ENCODE measurements at places on chromosomes 5 and 9. TPM values are rescaled to one million over a fixed set of nuclear protein-coding genes. Genes with fewer than 3 reads are reported as not detected.

Gene PRUNE2
- 0.59 TPM for total RNA-seq

Gene JAKMIP2
- total RNA-seq = not detected

Gene SLC2A6
- total RNA-seq = 10.7 TPM

Gene FREM1
- 0.12 TPM for total RNA-seq

Gene CDX1
- total RNA-seq = not detected

Gene CBY3
- total RNA-seq = not detected

Gene C9orf50
- not detected for total RNA-seq

Gene NIM1K
- total RNA-seq = 0.44 TPM

- no peak overlapping the region for H3K4me3 ChIP-seq
- DNase-seq = no peak
- H3K36me3 ChIP-seq = no peaks in the 10 kb centered on the region
- H3K4me1 ChIP-seq = no peaks in the 10 kb centered on the region
- no peak overlapping the region for H3K27ac ChIP-seq
Observed at GRCh38 chr9:98924946-98925820, 18.5 kb upstream of the COL15A1 start.

DNA sequence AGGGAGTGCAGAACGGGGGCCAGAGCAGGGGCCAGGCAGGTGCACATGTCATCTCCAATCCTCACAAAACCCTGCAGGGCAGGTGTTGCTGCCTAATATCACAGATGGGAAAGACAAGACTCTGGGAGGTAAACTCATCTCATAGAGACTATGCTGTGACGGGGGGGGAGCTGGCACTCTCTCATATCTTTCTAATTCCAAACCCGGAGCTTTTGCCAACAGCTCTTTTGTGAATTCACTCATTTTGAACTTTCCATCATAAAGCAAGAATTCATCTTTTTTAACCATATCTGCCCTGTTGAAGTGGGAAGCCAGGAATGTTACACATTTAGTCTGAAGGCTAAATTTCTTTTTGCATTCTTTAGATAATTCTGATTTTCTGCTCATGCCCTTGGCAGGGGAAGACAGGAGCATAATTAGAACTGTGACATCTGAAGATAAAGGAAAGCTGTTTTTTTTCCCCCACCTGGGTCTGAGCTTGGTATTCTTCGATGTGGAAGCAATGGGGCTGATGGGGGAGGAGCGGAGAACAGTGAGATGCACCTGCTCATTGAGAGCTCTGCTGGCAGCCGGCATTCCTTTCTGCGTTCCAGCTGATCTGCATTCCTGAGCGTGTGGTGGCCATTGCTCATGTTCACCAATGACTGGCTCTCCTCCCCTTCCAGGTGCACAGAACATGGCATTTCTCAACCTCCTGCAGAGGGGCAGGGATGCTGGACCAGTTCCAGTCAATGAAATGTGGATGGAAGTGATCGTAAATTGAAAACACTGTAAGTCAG lies 159.2 kb downstream of the NSG2 start:
- H3K27ac ChIP-seq = no peak overlapping the region
- no peak overlapping the region for H3K4me3 ChIP-seq
- H3K4me1 ChIP-seq = no peaks in the 10 kb centered on the region
- no peak for DNase-seq
- peaks cover 44% of the 10 kb centered on the region for H3K27me3 ChIP-seq

DNA sequence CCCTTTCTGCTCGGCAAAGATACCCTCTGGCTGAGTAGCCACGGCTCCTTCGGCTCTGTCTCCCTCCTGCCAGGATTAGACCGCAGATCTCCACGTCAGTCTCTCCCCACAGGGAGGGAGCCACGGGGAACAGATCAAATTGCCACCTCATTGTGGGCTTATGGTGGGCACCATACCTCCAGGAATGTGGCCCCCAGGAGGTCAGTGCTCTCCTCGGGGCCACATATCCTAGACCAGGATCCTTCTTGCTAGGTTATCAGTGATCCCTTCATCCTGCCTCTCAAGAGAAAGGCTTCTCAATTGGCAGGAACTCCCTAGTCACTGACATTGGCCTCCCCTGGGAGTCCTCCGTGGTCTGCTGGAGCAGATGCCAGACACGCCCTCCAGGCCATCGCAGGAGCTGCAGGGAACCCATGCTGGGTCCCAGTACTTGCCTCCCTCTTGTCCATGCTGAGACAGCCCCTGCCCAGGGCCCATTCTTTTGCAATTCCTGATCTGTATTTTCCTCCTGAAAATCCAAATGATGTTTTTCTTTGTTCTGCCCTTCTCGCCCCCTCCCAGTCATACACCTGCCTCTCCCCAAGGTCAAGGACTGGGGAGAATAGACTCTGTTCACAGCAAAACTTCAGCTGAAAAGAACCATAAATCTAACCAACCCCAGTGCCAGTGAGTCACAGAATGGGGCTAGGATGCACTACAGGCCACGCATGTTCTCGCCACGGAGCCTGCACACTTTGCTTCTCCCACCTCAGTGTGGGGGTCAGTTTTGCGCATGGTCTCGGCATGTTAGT lies 31.6 kb upstream of the ENHO start:
- H3K4me3 ChIP-seq = no peak overlapping the region
- H3K36me3 ChIP-seq = no peaks in the 10 kb centered on the region
- no peak for DNase-seq

GRCh38 chr5:84287951-84288350 lies 96.7 kb downstream of the EDIL3 start:
- H3K36me3 ChIP-seq = no peaks in the 10 kb centered on the region
- H3K4me1 ChIP-seq = peaks cover 8% of the 10 kb centered on the region
- DNase-seq = peak; percentile 6
- no peak overlapping the region for H3K27ac ChIP-seq
- H3K27me3 ChIP-seq = no peaks in the 10 kb centered on the region

GRCh38 chr5:136174021-136174659 lies 18.8 kb downstream of the SMIM32 start:
- H3K27me3 ChIP-seq = no peaks in the 10 kb centered on the region
- H3K4me1 ChIP-seq = no peaks in the 10 kb centered on the region
- peak; percentile 15 for DNase-seq
- no peak overlapping the region for H3K4me3 ChIP-seq
- no peak overlapping the region for H3K27ac ChIP-seq

DNA sequence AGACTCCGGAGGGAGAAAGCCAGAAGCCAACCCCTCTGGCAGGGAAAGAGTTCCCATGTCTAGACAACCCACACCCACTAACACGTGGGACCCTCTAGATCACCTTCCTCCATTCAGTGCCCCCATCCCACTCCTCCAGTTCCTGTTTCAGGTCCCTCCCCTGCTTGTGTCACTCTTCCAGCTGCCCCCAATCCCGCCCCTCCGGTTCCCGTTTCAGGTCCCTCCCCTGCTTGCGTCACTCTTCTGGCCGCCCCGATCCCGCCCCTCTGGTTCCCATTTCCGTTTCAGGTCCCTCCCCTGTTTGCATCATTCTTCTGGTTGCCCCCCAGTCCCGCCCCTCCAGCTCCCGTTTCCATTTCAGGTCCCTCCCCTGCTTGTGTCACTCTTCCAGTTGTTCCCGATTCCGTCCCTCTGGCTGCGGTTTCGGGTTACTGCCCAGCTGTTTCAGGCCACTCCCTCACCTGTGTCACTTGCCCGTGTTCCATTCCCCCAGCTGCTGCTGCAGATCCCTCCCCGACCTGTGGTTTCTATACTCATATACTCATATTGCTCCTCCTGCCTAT lies 64.8 kb upstream of the RANBP6 start:
- no peaks in the 10 kb centered on the region for H3K4me1 ChIP-seq
- peak overlapping the region; percentile 44 for H3K4me3 ChIP-seq
- DNase-seq = peak; percentile 99
- H3K36me3 ChIP-seq = no peaks in the 10 kb centered on the region

- H3K27ac ChIP-seq = no peak overlapping the region
- no peak for DNase-seq
- H3K4me3 ChIP-seq = no peak overlapping the region
- H3K27me3 ChIP-seq = no peaks in the 10 kb centered on the region
- H3K4me1 ChIP-seq = no peaks in the 10 kb centered on the region
- H3K36me3 ChIP-seq = peaks cover 72% of the 10 kb centered on the region
Observed at GRCh38 chr5:115831163-115831768, 10.1 kb downstream of the ATG12 start.

GRCh38 chr5:149413477-149414210 lies 34.6 kb upstream of the IL17B start:
- H3K27ac ChIP-seq = no peak overlapping the region
- H3K4me3 ChIP-seq = no peak overlapping the region

DNA sequence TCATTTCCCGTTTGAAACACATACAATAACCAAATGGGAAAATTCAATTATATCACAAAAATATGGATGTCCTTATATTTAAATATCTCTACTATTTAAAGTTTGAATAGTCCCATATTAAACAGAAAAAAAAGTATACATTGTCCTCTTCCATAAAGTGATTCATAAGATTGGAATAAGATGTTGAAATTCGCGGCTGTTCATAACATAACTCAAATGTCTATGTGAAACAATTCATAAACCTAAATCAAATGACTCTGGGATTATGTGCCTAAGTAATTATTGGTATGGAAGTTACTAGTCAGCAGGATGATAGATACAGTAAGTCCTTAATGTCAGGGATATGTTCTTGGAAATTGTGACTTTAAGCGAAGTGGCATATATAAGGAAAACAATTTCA lies 3.9 kb upstream of the EFNA5 start:
- no peak for DNase-seq
- no peaks in the 10 kb centered on the region for H3K36me3 ChIP-seq
- H3K27me3 ChIP-seq = no peaks in the 10 kb centered on the region

DNA sequence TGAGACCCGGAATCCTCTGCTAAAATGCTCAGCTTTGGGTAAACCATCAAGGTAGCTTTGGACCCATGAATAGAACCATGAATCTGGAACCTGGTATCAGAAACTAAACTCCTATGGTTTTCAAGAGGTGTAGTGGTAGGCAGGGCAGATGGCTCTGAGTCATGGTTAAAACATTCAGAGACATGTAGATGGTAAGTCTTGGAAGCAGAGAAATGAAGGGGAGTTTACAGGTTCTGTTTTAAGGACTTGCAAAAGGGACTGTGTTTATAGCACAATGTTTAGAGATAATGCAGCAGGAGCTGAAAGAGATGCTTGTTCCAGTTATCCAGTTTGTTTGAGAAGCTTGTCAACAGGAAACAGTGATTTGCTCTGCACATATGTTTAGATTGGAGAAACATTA lies 36.0 kb upstream of the FBN2 start:
- no peak overlapping the region for H3K4me3 ChIP-seq
- H3K27ac ChIP-seq = no peak overlapping the region
- no peaks in the 10 kb centered on the region for H3K4me1 ChIP-seq
- DNase-seq = no peak
- no peaks in the 10 kb centered on the region for H3K27me3 ChIP-seq
- no peaks in the 10 kb centered on the region for H3K36me3 ChIP-seq

DNA sequence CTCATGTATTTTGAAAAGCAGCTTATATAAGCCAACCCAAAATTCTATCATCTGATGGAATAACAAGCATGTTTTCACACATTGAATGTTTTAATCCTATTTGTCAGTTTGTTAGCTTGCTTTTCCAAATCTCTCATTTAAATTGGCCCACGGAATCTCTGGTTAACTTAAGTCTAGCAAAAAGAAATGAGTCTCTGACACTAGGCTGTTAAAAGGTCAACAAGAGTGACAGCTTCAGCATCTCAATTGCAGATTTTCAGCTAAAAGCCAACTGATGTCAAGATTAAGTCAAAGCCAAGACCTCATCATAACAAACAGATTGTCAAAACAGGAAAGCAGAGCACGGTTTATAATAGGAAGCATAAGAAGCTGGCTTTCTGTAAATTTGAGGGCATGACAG lies 49.4 kb upstream of the CDH9 start:
- DNase-seq = no peak
- H3K4me1 ChIP-seq = no peaks in the 10 kb centered on the region
- no peaks in the 10 kb centered on the region for H3K36me3 ChIP-seq
- H3K27ac ChIP-seq = no peak overlapping the region

GRCh38 chr5:109170629-109171350 lies 239.0 kb downstream of the PJA2 start:
- no peaks in the 10 kb centered on the region for H3K4me1 ChIP-seq
- H3K4me3 ChIP-seq = no peak overlapping the region
- no peaks in the 10 kb centered on the region for H3K36me3 ChIP-seq
- no peaks in the 10 kb centered on the region for H3K27me3 ChIP-seq

GRCh38 chr5:37724395-37725125 lies 115.3 kb downstream of the GDNF start:
- no peaks in the 10 kb centered on the region for H3K36me3 ChIP-seq
- H3K4me3 ChIP-seq = no peak overlapping the region
- peaks cover 3% of the 10 kb centered on the region for H3K4me1 ChIP-seq

DNA sequence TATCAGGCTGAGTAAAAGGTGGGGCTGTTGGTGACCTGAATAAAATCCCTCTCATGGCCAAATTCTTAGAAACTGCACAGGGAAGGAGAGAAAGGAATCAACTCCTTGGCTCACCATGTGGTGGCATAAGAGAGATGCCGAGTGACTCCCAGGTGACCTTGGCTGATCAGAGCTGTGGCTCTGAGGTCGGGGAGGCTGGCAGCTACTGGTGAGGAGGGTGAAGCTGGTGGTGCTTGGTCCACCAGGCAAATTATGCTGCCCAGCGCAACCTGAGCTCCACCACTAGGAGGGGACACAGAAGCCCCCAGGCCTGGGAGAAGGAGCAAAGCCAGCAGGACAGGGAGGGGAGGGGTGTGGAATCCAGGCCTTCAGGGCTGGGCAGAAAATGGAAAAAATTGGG lies 111.2 kb upstream of the IL12B start:
- peaks cover 5% of the 10 kb centered on the region for H3K4me1 ChIP-seq
- DNase-seq = peak; percentile 15
- no peak overlapping the region for H3K4me3 ChIP-seq
- H3K36me3 ChIP-seq = no peaks in the 10 kb centered on the region
- H3K27ac ChIP-seq = no peak overlapping the region

DNA sequence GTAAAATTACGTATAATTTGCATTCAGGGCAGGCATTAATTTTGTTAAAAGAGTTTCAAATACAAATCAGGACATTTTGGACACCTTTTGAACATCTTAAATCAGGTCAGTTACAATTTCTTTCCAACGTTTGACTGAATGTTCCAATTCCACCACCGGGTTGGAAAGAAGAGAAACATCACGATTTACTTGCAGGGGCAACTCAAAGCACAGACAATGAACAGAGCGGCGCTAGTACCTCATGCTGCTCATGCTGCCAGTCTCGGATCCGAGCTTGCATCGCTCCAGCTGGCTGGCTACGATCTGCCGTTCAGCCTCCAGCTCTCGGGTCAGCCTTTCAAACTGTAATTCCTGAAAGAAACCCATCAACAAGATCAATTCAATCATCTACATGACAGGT lies 339.5 kb downstream of the CTNND2 start:
- no peaks in the 10 kb centered on the region for H3K4me1 ChIP-seq
- DNase-seq = no peak
- no peak overlapping the region for H3K27ac ChIP-seq
- H3K4me3 ChIP-seq = no peak overlapping the region

DNA sequence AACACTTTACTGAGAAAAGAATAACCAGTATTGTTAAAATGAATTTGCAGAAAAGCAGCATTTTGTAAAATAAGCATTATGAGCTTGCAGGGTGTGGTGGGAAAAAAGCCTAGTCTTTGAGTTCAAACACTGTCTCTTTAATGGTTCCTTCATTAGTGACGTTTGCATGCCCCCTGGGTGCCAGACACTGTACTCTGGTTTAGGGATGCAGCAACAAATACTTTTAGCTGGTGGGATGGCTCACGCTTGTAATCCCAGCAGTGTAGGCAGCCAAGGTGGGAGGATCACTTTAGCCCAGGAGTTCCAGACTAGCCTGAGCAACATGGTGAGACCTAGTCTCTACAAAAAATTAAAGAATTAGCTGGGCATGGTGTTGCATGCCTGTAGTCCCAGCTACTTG lies 62.3 kb downstream of the MAST4 start:
- no peak for DNase-seq
- H3K27me3 ChIP-seq = peaks cover 30% of the 10 kb centered on the region
- no peak overlapping the region for H3K4me3 ChIP-seq
